ENCODE measurements at places on chromosomes 2 and 18.

DNA sequence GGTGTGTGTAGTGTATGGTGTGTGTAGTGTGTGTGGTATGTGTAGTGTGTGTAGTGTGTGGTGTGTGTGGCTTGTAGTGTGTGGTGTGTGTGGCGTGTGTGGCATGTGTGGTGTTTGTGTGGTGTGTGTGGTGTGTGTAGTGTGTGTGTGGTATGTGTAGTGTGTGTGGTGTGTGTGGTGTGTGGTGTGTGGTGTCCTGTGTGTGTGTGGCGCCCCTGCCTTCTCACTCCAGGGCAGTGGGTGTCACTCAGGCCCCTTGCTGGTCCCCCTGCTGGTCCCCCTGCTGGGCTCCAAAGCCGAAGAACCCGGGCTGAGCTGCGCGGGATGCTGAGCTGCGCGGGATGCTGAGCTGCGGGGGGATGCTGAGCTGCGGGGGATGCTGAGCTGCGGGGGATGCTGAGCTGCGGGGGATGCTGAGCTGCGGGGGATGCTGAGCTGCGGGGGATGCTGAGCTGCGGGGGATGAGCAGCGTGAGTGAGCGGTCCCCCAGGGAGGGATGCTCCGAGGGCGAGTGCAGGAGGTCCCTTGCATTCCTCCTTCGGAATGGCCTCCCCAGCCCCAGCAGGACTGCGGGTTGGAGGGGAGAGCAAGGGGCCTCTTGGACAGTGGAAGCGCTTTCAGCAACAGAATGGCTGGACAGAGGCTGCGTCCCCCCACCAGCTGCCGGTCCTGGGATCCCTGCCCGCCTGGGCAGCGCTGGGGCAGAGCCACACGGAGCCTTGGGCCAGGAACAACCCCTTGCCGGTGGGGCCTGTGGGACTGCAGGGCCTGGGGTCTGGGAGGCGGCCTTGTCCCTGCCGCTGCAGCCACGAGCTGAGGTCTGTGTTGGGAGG, 3.4 kb upstream of the RTP5 start:
- DNase-seq, result no peak

- peak; percentile 43 for DNase-seq
Observed at GRCh38 chr2:96146153-96146880, 1.1 kb upstream of the DUSP2 start.

DNA sequence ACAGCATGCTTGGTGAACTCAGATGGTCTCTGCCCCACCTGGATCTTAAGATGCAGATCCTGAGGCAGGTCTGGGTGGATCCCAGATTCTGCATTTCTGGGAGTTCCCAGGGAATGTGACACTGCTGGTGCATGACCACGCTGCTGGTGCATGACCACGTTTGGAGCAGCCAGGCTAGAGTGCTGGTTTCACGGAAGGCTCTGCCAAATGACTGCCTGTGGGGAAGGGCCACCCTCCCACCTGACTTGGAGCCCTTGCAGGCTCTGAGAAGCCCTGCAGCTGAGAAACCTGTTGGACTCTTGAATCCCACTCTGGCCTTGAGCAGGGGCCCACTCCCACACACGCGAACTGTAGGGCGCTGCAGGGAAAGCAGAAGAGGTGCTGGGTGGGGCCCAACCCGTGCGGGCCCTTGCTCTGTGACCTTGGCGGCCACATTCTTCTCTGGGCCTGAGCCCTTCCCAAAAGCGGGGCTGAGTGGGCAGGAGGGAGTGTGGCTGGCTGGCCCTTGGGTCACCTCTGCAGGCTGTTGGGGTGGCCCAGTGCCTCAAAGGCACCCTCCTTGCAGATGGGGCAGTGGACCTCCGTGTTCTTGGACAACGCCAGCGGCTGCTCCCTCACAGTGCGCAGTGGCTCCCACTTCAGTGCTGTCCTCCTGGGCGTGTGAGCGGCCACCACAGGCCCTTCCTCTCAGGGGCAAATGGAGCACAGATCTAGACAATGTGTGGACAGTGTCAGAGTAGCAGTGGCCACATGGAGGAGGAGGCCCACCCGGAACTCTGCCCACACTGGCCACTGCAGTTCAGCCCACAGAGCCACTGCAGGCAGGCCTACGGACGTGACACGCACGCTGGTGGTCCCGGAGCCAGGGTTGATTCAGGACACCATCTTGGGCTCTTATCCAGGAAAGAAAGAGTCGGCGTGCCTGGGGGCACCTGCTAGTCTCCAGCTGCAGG, 7.9 kb downstream of the ERFE start:
- no peak for DNase-seq

- DNase-seq, result no peak
Observed at GRCh38 chr2:64420677-64421076, 33.3 kb upstream of the LGALSL start.

GRCh38 chr2:55119711-55120487, 69.6 kb upstream of the RTN4 start:
- no peak for DNase-seq

GRCh38 chr2:29165362-29166241, 50.4 kb downstream of the CLIP4 start:
- DNase-seq, result peak; percentile 66

DNA sequence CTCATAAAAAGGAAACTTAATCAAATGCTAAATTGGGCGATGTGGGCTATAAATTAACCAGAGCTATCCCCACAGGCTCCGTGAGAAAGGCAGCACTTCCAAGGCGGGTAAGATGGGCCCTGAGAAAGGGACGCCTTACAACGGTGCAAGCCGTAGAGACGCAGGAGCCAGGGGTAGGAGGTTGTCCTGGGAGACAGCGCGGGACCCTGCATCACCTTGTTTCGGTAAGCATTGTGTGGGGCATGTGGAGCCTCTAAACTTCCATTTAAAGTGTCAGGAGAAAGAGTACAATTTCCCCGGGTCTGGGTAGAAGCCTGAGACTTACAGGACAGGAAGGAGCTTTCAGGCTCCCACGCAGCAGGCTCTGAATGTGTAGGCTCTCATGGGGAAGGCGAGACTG, 1.2 kb upstream of the PER2 start:
- no peak for DNase-seq
